ENCODE measurements at places on chromosomes 13 and 19.

GRCh38 chr19:51114087-51114729 lies 6.0 kb upstream of the CTU1 start:
- no peak for DNase-seq

GRCh38 chr13:22744688-22745452 lies 435.9 kb upstream of the SGCG start:
- no peak for DNase-seq

- DNase-seq = no peak
Measured at GRCh38 chr19:6800991-6801484, 28.5 kb downstream of the VAV1 start.

DNA sequence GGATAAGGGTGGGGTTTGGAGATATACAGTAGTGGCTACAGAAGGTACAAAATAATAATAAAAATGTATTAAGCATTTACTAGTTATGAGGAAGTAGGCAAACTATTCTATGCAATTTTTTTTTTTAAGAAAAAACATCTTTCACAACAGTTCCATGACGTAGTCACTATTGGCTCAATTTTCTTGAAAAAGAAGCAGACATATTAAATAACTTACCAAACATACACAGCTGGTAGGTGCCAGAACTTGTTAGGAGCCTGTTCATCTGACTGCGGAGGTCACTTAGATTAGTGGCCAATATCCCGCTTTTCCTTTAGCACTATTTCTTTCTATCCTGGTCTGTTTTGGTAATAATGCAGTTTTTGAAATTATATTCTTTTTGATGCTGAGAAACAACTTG lies 593.5 kb downstream of the KCTD12 start:
- DNase-seq = no peak

DNA sequence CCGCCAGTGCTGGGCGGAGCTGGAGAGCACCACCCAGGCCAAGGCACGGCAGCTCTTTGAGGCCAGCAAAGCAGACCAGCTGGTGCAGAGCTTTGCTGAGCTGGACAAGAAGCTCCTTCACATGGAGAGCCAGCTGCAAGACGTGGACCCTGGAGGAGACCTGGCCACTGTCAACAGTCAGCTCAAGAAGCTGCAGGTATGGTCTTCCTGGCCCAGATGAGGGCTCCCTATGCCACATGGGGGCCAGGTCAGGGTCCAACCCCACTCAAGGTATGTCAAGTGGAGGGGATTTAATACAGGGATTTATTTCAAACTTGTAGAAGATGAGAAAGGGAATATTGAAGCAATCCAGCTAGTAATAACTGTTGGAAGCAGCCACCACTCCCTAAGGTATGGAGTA lies 42.5 kb upstream of the SHKBP1 start:
- no peak for DNase-seq

DNA sequence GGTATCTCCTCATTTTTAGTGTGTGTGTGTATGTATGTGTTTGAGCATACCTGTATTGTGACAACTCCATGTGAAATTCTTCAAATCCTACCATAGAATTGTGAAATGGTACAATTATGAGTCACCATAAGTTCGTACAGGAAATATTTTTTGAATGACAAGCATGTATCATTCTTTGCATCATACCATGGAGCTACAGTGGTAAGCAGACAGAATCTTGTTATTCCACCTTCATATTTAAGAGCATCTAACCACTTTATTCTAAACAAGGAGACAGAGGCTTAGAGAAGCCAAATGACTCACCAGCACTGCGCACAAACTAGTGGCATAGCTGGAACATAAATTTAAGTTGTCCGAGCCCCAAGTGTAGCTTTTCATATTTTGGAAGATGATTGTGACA lies 4.5 kb upstream of the EPSTI1 start:
- DNase-seq = no peak

GRCh38 chr13:40637643-40638042 lies 28.8 kb downstream of the FOXO1 start:
- no peak for DNase-seq

GRCh38 chr13:44364345-44365000 lies 9.2 kb upstream of the SERP2 start:
- no peak for DNase-seq

DNA sequence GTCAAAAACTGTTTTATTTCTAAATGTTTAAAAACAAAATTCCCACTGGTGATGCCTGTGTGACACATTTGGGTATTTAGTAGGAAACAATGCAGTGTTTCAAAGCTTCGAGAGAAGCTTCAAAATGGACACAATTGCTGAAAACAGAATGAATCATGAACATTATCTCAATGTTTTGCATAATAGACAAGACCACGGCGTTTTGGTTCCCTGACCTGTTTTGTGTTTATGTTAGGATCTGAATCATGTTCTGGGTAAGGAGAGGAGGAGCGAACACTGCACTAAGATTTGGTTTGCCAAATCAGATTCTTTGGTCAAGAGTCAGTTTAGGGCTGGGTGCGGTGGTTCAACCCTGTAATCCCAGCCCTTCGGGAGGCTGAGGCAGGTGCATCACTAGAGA lies 42.2 kb downstream of the IFT88 start:
- DNase-seq = no peak

DNA sequence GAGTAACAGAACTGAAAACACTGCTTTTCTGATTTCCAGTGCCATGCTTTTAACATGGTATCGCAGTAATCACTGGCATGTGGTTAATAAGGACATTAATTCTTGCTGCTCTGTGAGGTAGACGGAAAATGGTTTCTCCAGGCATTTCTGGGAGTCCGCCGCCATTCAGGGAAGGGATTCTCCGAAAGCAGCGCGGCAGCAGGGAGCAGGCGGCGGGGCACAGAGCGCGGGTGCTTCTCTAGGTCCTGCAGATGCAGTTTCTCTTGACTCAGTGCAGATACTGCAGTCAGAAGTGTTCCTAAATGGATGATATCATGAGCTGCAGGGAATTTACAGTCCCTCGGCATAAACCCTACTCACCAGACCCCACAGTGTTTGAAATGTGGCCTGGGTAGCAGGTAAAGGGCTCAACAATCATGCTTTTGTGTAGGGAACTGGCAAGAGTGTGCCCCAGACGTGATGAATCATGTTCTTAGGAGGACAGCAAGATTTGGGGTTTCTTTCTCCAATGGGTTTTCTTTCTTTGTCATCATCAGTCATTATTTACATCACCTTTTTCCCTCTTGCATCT lies 338.6 kb upstream of the ARGLU1 start:
- DNase-seq = no peak

- no peak for DNase-seq
Measured at GRCh38 chr19:14595558-14595957, 12.7 kb downstream of the CLEC17A start.

GRCh38 chr13:32409561-32410421 lies 18.1 kb downstream of the N4BP2L1 start:
- DNase-seq = peak; percentile 56

GRCh38 chr19:4224470-4224869 lies 4.9 kb upstream of the EBI3 start:
- no peak for DNase-seq

DNA sequence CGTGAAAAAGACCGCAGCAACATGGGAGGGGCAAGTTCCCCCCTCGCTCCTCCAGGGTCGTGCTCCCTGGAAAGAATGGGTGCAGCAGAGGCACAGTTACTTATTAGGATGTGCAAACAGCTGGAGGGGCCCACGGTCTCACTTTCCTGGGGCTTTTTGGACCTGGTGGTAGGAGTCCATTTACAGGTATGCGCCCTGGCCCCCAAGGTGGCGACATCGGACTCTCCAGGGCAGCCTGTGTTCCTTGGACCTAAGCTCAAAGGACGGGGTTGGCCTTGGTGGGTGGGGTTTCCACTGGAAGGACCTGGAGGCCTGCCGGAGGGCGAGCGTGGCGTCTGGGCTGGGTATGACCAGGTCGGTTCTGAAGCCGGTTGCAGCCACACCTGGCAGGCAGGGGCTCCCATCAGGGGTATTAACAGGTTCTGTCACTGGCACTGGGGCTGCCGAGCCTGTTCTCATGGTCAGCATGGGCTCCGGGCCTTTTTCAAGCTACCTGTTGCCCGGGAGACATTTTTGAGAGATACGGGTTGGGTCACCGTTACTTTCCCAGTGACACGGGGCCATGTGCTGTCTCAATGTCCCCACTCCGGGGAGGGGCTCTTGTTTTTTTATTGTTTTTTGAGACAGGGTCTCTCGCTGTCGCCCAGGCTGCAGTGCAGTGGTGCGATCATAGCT lies 5.9 kb downstream of the ZFR2 start:
- no peak for DNase-seq

GRCh38 chr19:46646402-46646801 lies 10.4 kb upstream of the GNG8 start:
- DNase-seq = no peak

GRCh38 chr19:1182068-1182467 lies 8.0 kb upstream of the SBNO2 start:
- DNase-seq = no peak

- peak; percentile 82 for DNase-seq
Measured at GRCh38 chr19:9793071-9793591, 24.6 kb upstream of the ZNF846 start.

GRCh38 chr13:107217251-107217650 lies 649.3 kb upstream of the ARGLU1 start:
- no peak for DNase-seq

DNA sequence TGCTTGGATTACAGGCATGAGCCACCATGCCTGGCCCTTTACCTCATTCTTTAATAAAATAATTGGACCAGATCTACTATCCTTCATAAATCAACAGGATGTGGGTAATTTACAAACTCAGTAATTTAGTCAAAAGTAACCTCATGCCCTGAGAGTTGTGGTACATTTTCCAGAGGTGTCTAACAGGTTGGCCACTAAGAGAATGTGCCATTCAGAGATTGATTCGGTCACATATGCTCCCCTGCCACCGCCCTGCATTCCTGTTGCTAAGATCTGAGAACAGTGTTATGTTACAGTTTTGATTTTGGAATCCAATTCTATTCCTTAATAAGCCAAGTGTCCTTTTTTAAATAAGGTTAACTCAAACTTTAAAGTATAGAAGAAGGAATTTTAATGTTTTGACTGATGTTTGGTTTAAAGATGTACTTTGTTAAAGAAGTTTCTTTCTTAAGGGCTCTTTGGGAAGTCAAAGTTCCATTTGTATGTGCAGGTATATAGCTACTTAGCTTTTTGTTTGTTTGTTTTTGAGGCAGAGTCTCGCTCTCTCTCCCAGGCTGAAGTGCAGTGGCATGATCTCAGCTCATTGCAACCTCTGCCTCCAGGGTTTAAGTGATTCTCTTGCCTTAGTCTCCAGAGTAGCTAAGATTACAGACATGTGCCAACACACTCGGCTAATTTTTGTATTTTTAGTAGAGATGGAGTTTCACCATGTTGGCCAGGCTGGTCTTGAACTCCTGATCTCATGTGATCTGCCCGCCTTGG lies 29.2 kb downstream of the PHF11 start:
- no peak for DNase-seq

DNA sequence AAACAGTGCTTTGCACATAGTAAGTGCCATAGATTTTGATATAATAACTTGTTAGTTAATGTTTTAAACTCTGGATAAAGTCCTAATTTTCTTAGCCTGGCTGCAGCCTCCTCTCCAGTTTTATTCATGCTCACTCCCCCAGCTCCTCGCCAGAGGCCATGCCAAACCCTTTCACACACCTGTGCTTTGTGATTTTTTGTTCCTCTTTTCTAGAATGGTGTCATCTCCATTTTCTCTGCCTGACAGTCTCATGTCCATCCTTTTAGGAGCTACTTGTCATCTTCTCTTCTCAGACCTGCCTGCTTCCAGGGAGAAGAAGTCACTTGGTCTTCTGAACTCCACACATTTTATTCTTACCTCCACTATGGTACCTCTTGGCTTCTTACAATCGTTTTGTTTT lies 55.8 kb upstream of the SPATA13 start:
- DNase-seq = no peak

GRCh38 chr19:35533201-35533821 lies at the start of gene GAPDHS:
Gene GAPDHS, plus strand, starts transcription at chr19:35533456. Its CDS starts 72 bp downstream, at chr19:35533528.
- no peak for DNase-seq

- DNase-seq = no peak
Measured at GRCh38 chr13:35964863-35965180, 166.4 kb downstream of the DCLK1 start.

GRCh38 chr13:47853236-47853635 lies 147.8 kb downstream of the SUCLA2 start:
- no peak for DNase-seq

- DNase-seq = peak; percentile 3
Measured at GRCh38 chr13:111342721-111343120, 22.3 kb downstream of the TEX29 start.

DNA sequence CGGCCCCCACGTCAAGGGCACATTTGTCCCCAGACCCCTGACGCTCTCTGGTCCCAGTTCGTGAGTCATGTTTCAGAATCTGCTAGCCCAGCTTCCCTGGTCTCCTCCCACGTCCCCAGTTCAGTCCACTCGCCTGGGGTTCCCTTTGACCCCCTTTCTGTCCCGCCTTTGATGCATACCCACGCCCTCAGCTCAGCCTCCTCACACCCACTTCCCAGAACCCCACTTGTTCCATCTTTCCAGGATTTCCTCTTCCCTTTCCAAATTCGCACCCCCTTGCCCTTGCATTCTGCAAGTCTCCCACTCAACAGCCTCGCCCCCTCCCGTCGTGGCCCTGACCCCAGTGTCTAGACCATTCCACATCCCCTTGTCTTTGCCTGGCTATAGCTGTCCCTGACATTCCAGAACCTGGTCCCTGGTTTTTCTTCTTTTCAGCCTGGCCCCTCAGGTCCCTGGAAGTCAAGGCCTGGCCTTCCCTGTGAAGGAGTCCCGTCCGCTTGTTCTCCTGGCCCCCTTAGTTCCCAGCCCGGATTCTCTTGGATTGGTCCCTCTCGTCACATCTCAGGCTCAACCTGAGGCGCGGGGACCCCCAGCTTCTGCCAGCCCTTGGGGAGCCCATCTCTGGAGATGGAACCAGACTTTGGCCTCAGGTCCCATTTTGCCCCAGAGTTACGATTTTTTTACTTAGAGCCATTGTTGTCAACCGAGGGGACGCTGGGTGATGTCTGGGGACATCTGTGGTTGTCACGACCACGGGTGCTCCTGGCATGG lies 1.3 kb downstream of the NCLN start:
- no peak for DNase-seq

DNA sequence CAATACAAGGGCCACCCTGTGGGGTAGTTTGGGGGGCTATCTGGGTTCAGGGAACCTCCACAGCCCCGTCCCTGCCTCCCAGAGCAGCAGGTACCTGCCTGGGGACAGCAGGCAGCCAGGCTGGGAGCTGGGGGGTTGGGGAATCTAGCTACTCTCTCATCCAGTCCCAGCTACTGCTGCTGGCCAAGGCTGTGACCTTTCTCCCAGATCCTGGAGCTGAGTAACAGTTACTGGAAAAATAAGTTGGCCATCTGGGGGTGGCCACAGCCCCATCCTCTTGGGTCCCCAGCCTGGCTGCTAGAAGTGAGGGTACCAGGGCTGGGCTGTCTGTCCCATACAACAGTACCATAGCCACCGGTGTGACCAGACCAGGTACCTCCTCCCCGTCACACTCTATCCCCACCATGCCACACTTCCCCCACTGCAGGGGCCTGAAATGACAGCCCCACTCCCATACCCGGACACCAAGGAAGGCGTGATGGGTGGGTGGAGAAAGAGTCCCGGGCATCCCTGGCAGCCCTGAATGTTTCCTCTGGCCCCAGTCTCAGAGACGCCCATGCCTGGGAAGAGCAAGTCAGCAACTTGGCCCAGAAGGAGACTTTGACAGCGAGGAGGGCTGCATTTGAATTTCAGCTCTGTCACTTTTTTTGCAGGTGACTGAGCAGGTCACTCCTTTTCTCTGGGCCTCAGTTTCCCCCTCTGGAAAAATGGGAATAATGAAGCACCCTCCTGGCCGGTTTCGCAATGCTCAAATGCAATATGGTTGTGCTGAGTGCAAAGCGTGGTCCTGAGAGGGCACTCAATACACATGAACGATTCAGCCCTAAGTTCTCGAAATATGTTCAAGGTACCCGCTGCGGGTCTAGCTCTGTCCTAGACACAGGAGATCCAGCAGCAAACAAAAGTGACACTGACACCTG lies 30.7 kb upstream of the NFIC start:
- DNase-seq = no peak
